H4 (cell line): ENCODE measurements at places on chromosomes 2 and 18.

DNA sequence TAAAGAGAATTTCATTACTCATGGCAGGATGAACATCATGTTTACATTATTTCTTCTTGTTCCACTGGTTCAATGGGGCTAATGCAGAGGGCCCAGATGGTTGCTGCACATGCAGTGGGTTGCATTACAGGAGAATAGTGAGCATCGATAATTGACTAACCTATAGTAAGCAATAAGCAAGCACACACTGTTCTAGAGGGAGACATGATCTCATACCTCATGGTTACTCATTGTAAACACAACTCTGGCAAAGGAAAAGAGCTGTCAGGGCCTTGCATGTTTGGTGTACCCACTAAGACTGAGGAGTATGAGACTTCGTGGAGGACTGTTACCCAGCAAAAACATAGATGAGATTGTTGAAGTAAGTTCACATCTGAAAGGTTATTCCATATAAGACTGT lies 885.6 kb upstream of the VRK2 start:
- peak; percentile 10 for DNase-seq

DNA sequence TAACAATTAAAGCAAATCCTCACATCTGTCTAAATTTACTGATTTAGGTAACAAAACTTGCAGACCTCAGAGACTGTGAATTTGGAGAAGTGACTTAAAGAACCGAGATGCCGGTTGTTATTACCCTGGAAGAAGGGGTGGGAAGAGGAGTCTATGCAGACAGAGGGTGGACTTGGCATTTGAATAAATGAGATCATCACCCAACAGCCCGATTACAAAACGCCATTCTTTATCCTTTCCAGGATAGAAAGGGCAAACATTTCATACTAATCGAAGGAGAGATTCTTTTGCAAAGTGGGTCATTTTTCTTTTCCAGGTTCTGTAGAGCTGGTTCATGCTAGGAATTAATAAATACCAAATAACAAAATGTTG lies 73.1 kb upstream of the TPO start:
- DNase-seq, result no peak

DNA sequence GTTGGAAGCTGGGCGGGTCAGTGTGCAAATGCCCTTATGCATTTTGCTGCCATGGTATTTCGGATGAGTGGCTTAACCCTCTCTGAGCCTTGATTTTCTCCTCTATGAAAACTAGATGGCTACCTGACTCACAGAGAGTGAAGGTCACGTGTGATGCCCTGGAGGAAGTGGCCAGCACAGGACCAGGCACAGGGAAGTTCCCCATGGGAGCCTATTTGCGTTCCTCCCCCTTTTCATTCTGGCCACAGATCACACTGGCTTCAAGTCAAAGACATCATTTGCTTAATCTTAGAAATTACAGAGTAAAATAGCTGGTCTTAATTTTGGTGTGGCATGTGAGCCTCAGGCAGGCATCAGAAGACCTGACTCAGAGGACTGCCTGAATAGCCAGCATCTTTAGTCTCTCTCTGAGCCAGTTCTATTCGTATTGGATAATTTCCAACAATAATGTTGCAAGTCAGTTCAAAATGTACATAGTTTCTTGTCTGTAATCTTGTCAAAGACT lies 57.6 kb upstream of the CD302 start:
- no peak for DNase-seq

DNA sequence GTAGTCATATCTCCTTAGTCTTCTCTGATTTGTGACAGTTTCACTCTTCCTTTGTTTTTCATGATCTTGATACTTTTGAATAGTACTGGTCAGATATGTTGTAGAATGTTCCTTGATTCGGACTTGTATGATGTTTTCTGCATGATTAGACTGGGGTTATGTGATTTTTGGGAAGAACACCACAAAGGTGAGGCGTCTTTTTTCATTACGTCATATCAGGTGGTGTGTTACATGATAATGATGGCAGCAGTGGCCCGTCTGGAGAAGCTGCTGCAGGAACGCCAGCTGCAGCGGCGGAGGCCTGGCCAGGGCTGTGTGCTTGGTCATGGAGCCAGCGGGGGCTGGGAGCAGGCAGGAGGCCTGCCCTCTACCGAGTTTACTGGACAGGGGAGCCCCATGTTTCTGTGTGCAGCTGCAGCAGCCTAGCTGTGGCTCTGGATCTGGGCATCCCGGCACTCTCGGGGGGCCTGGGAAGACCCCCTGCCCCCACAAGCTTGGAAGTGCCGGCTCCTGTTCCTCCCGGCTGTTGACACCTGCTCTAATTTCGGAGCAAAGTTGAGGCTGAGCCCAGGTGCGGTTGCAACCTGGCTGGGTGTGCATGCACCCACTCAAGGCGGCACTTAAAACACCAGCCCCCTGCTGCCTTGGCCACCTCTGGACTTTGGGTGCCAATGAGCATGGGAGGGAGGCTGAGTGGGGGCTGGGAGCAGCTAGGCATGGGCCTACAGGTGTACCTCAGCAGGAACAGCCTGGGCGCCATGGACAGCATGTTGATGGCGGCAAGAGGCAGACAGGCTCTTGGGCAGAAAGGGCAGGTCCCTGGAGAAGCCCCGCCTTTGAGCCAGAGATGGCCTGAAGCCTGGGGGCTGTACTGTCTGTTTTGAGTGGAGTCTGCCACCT lies 26.1 kb downstream of the SLC4A10 start:
- DNase-seq, result no peak

DNA sequence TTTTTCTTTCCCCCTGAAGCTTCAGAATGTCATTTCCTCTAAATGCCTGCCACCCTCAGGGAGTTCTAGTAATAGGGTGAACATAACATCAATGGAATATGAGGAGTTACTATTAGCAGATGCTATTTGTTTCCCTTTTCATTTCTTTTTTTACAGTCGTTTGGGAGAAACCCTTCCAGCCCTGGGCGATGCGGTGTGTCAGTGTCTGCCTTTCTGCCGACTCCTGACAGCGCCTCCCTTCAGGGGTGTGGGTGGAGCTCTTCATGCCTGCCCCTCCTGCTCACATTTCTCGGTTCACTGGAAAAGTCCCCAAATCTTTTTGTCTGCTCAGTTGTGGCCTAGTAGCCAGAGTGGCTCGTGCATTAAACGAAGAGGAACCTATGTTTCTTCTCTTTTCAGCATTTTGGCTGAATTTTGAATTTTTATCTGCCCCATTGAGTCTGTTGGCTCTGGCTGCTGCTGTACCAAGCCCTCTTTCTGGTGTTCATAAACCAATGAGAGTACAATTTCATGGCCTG lies 72.3 kb downstream of the FMNL2 start:
- DNase-seq, result peak; percentile 49

DNA sequence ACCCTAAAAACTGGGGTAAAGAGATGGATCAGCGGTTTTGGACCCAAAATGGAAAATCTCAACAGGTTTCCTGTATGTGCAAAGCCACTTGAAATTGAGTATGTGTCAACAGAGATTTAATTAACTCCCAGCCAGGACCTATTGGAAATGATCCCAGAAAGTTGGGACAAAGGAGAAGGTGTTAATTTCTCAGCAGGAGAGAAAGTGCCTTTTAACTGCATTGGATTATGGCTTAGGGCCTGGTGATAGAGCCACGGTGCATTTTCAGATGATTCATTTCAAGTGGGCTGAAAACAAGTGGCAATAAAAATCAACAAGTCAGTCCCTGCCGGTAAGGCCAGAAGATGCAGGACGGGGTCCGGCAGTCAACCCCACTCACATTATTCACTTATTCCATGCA lies 80.2 kb upstream of the BCL11A start:
- no peak for DNase-seq

- DNase-seq, result peak; percentile 48
These were observed 182.7 kb downstream of the RPIA start for GRCh38 chr2:88874063-88874657.

- DNase-seq, result no peak
These were observed 852 bp upstream of the KCNH7 start for GRCh38 chr2:162839419-162839818.

DNA sequence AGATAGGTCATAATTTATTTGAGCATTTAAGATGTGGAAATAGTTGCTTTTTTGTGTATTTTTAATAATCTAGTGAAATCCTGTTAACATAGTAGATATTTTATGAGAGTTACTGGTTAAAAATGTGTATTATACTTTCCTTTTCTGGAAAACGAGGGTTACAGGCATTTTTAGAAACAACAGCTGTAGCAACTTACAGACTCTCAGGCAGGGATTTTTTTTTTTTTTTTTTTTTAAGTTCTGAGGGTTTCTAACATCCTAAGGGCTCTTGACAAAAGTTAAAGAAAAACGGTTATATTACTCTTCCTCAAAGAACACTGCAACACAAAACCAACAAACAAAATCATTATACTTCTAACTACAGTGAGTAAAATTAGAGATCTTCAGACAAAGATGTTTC lies 205.9 kb downstream of the ACKR3 start:
- no peak for DNase-seq

- DNase-seq, result no peak
These were observed 337.7 kb upstream of the CHAC2 start for GRCh38 chr2:53429901-53430300.

DNA sequence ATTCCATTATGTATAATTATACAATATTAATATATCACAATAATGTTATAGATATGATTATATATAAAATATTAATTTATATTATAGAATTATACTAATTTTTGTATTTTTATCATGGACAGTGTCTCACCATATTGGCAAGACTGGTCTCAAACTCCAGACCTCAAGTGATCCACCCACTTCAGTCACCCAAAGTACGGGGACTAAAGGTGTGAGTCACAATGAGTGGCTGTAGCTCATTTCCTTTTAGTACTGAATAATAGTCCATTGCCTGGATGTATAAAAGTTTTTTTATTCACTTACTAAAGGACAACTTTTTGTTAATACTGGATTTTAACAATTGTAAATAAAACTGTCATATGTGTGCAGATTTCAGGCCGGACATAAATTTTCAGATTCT lies 417.6 kb upstream of the LINC00305 start:
- no peak for DNase-seq

DNA sequence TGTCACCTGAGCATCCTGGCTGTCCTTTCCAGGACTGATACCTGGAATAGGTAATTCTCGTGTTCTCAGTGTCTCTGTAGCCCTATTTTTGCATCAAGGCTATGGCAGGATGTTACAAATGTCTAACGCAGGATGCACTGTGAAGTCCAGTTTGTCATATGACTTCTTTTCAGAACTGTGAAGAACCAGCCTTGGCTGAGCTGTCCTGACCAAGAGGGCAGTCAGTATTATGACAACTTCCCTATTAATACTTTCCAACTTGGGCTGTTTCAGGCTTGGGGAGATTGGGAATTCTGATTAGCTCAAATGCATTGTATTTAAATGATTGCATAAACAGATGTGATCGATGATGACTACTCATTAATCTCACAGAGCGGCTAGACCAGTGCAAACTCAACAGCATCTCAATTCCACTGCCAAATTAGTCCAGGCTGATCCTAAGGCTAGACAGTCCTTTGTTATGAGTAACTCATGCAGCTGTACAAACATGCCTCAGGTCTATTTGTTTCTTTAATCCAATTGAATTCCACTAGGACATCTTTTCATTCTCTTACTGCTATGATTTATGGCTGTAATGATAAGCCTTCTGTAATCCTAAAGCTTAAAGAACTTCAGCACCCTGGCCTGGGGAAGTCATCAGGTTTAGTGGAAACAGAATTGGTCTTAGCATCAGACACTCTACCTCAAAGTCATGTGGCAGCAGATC lies 331.6 kb downstream of the KCNS3 start:
- no peak for DNase-seq

- DNase-seq, result no peak
These were observed 47.9 kb downstream of the FRZB start for GRCh38 chr2:182818501-182818900.

- DNase-seq, result no peak
These were observed 366.9 kb upstream of the ZEB2 start for GRCh38 chr2:144886862-144887261.

GRCh38 chr2:235263205-235264120 lies 230.4 kb upstream of the AGAP1 start:
- peak; percentile 83 for DNase-seq
